ENCODE measurements at places on chromosomes 2 and 18.

DNA sequence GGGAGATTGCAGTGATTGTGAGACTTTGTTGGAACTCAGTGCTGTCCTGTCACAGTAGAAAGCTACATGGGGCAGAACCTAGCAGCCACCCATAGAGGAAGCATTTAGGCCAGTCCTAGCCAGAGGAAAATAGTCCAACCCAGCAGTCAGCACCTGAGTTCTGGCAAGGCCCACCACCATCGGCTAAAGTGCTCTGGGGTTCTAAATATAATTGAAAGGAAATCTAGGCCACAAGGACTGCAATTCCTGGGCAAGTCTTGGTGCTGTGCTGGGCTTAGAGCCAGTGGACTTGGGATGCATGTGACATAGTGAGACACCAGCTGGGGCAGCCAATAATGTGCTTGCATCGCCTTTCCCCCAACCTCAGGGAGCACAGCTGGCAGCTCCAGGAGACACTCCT, 28.9 kb upstream of the ACTR2 start:
- no peak for DNase-seq

- DNase-seq, result no peak
Observed at GRCh38 chr2:60215386-60215901, 338.0 kb downstream of the BCL11A start.

GRCh38 chr18:26383454-26384270, 157.4 kb downstream of the TAF4B start:
- peak; percentile 51 for DNase-seq

DNA sequence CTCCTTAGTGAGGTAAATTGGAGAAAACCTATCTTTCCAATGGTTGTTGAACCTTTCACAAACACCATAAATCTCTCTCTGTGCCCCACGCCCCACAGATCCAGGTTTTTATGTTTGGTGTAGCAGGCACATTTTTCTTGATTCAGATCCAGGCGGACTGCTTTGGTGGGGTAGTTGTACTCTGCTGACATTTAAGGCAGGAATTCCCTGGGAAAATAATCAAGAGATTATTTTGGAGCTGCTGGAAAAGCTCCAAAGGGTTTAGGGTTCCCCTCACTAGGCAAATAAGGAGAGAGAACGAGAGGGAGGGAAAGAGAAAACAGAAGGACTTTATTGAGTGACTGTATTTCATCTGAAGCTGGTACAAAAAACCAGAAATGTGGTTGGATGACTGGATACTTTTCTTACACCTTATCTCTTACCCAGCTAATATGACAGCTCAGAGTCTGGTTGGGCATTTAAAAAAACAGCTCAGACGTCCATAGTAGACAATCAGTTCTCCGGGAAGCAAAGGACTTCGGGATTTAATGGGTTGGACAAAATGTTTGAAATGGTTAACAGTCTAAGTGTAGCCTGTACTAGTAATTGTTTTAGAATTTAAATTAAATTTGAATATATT, 3.6 kb upstream of the AQP4 start:
- no peak for DNase-seq

- DNase-seq, result no peak
Observed at GRCh38 chr2:71949537-71949798, 198.2 kb downstream of the CYP26B1 start.

DNA sequence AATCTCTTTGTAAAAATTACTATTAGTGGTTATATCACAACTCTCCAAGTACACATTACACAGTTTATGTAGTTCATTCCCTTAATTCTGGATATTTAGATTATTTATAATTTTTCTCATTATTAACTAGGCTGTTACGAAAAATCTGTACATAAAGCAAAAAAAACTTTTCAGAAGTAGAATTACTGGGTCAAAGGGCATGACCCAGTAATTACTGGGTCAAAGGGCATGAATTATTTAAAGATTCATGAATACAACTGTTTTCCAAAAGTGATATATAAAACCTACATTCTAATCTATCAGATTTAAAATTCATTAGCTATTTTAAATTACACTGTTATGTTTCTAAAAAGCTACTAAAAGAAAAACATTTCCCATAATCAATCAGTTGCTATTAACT, 55.3 kb downstream of the MSH6 start:
- DNase-seq, result no peak

All from DMS 273 treated with DMSO at 0.1 percent for 48 hours (cell line).